ENCODE measurements at places on chromosomes 2 and 18. TPM values are rescaled to one million over a fixed set of nuclear protein-coding genes. Genes with fewer than 3 reads are reported as not detected.

Gene MPHOSPH10
- total RNA-seq = 42.8 TPM

Gene SERPINB10
- total RNA-seq = not detected

Gene MCFD2
- total RNA-seq = 74.2 TPM

Gene DQX1
- total RNA-seq = 0.76 TPM

Gene UGT1A9
- not detected for total RNA-seq

Gene VSNL1
- total RNA-seq = 108 TPM

Gene RGPD4
- 0.08 TPM for total RNA-seq

Gene AQP4
- 2.1 TPM for total RNA-seq

Data from H1 (cell line).